ENCODE measurements at places on chromosomes 16 and 17.

- no peak for DNase-seq
Observed at GRCh38 chr16:5175266-5175665, 77.7 kb upstream of the EEF2KMT start.

DNA sequence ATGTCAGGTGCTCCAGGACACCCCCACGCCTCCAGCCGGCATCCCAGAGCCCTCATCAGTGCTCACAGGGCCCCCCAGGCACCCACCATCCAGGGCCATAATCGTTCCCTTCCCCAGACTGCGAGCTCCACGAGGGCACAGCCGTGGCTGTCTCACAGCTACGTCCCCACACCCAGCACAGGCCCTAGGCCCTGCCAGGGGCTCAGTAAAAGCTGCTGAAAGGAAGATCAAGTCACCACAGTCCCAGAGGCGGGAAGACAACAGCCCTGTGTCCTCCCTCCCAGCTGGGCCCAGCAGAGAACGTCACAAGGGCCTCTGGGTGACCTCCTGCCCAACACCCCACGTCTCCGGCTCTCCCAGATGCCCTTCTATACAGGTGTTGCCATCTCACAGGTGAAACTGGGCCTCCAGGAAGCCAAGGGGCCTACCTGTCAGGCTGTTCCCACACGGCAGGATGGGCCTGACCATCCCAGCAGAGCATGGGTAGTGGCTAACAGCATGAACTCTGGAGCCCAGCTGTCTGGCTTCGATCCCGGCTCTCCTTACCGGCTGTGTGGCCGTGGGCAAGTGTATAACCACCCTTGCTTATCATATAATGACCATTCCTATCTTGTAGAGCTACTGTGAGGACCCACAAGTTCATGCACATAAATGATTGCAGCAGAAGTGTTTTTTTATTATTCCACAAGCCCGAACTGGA is 17.9 kb downstream of the ARL2BP start:
- no peak for DNase-seq

- DNase-seq, result peak; percentile 6
Observed at GRCh38 chr16:49592546-49593423, 219.2 kb downstream of the C16orf78 start.

DNA sequence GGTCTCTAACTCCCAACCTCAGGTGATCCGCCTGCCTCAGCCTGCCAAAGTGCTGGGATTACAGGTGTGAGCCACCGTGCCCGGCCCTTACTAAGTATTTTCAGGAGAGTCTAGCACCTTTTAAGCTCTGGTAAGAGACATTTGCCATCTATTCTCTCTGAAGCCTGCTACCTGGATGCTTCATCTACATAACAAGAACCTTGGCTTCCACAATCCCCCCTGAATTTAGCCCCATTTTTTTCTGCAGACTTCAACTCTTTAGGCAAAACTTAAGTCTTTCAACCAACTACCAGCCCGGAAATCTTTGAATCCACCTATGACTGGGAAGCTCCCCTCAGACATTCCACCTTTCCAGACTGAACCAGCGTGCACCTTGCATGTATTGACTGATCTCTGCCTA is 14.0 kb upstream of the UBE2I start:
- no peak for DNase-seq
